ENCODE measurements at places on chromosomes 7 and 10.

DNA sequence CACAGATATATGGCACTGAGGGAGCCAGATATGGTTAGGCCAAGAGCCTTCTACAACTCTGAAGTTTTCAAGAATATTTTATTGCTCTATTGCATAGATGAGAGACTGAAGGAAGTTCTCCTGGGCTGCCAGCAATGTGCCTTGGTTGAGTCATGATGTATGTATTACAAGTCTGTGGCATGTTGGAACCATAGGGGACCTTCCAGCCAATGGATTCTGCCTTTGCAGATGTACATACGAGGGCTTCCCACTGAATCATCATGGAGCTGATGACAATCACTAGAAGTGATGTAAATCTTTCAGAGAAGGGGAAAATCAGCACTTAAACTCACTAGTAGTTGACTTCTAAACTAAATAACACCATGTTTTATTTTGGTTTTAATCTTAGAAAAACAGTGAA, 419.5 kb downstream of the PHTF2 start:
- no peak for DNase-seq

- no peak for DNase-seq
These were observed 5.0 kb upstream of the LUC7L2 start for GRCh38 chr7:139354729-139355128.

DNA sequence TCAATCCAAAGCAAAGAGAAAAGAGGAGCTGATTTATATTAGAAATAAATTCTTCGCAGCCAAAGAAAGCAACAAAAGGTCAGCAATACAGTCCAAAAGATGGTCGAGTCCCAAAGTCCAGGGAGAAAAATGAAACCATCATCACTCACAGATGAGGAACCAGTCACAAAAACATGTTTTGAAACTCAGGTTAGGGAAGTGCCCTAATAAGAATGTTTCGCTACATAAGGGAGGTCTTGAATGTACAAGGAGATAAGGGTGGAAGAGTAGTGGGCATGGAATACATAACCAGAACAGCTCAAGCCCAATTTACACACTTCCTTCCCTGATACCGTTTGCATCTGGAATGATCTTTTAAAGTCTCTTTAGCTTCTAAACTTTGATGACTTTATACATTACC, 53.6 kb downstream of the VPS41 start:
- DNase-seq = no peak

DNA sequence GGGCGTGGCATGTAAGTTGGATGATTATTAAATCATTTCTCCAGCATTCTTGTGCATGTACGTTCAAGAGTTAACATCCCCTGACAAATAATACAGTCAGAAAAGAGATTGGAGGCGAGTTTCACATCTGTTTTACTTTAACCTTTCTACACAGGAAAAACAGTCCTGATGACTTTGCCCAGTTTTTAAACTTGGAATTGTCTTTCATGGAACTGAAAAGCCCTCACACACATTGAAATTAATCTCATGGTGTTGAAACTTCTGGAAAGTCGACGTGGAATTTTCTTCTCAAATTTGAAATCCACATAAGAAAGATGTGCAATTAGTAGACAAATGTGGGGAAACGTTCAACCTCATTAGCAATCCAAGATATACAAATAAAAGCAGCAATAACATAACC, 31.2 kb upstream of the ZNF438 start:
- DNase-seq = no peak

- DNase-seq = no peak
These were observed 34.8 kb downstream of the ZMIZ1 start for GRCh38 chr10:79103585-79103984.

- no peak for DNase-seq
These were observed 7.9 kb downstream of the GPR146 start for GRCh38 chr7:1052031-1052818.

GRCh38 chr10:124469956-124470484, 8.4 kb downstream of the LHPP start:
- no peak for DNase-seq

DNA sequence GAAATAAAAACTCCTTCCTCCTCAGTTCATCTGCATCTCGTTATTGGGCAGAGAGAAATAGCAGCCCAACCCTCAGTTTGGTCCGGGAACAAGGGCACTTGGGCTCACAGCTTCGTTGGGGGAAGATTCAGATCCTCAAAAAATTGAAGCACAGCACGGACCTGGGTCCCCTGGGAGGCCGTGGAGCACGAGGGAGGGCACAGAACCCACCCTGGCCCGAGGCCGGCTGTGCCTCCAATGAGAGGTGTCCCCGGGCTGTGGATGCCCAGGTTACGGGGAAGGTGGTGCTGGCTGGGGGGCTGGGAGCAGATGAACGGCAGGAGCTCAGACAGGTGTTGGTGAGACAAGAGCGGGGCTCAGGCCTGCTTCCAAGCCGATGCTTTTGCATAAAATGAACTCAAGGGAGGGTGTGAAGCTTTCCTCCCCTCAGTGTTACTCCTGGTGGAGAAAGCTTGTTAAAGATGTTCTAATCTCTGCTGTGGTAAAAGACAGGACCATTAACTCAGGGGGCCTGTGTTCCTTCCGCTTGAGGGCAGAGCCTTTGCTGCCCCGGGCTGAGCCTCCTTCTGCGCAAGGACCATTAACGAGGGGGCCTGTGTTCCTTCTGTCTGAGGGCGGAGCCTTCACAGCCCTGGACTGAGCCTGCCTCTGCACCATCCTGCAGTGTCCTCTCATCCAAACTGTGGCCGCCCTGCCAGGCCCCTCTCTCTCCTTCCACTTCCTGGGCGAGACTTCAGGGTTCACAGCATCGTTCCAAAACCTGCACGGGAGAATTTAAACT, 302.2 kb downstream of the ADARB2 start:
- no peak for DNase-seq

- DNase-seq = no peak
These were observed 171.8 kb downstream of the BMPER start for GRCh38 chr7:34077168-34077567.

GRCh38 chr7:107630342-107630741, 30.3 kb upstream of the SLC26A4 start:
- DNase-seq = no peak

DNA sequence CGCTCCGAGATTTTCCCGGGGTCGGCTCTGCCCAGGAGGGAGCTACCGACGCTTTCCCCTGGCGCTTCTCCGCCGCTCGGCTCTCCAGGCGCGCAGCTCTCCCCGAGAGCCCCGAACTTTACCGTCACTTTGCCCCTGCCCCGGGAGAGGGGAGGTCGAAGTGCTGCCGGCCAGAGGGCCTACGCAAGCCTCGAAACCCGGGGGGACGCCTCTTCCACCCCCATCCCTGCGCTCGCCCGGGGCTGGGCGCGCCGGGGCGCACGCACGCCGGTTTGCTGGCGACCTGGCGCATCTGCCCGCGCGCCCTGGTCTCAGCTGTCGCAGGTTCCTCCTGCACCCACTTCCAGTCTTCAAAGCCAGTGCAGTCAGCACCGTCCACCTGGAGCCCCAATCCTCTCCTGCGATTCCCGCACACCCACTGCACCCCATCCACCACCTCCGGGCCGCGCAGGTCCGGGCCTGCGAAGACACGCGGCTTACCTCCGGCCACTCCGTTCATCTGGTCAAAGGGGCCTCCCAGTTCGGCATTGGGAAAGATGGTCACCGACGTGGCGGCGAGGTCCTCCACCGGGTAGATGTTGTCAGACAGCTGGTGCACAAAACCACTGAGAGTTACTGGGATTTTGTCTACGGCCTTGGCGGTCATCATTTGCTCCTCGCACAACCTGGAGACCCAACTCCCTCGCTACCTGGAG, 638 bp downstream of the EGR2 start:
- peak; percentile 3 for DNase-seq

- DNase-seq = no peak
These were observed 229.0 kb upstream of the STK17A start for GRCh38 chr7:43353902-43354301.

GRCh38 chr10:103069453-103070331, 123.4 kb downstream of the NT5C2 start:
- peak; percentile 75 for DNase-seq

- DNase-seq = no peak
These were observed 171.4 kb upstream of the NUPR2 start for GRCh38 chr7:56287429-56288138.

GRCh38 chr7:98922392-98923187, 44.3 kb downstream of the TRRAP start:
- no peak for DNase-seq

GRCh38 chr7:158204453-158204852, 383.2 kb downstream of the PTPRN2 start:
- DNase-seq = no peak

GRCh38 chr7:3461923-3462322, 160.9 kb downstream of the SDK1 start:
- peak; percentile 66 for DNase-seq

GRCh38 chr10:1488970-1489548, 248.3 kb downstream of the ADARB2 start:
- DNase-seq = no peak

DNA sequence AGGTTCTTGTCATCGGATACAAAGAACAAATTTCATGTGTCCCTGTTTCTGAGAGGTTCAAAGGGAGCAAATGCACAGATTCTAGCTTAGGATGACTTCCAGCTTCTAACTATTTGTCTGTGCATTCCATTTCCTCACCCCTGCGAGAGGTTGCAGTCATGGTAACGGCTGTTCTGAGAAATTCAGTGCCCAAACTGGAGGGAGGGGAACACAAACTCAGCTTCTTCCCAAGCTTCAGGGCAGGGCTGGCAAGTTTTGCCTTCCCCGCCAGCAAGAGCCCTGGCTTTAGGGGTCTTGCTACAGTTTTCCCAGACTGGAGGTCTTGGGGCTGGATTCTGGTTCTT, 11.1 kb downstream of the FAS start:
- DNase-seq = no peak

- no peak for DNase-seq
These were observed 18.5 kb downstream of the VSTM2A start for GRCh38 chr7:54560723-54561122.

DNA sequence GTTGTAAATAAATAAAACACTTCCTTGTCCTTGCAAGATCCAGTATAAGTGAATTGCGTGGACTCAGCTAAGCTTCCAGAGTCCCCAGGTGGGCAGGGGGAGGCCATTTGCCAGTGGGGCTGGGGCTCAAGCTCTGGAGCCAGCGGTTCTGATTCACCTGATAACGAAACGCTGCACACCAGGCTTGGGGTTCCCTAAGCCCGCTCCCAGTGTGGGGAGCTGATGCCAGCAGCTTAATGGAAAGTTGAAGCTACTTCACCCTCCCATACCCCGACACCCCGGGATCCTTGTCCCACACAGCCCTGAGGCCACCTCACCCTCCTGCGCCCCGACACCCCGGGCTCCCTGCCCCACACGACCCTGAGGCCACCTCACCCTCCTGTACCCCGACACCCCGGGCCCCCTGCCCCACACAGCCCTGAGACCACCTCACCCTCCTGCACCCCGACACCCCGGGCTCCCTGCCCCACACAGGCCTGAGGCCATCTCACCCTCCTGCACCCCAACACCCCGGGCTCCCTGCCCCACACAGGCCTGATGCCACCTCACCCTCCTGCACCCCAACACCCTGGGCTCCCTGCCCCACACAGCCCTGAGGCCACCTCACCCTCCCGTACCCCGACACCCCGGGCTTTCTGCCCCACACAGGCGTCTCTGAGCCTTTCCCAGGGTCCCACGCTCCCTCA, 30.8 kb downstream of the FKBP6 start:
- no peak for DNase-seq

- no peak for DNase-seq
These were observed 54.9 kb downstream of the DOCK1 start for GRCh38 chr10:126959906-126960685.

- DNase-seq = no peak
These were observed 261.4 kb upstream of the ZWINT start for GRCh38 chr10:56622335-56622973.

GRCh38 chr7:73354821-73355220, 26.9 kb downstream of the FKBP6 start:
- DNase-seq = no peak

- DNase-seq = no peak
These were observed 110.5 kb downstream of the ITGA8 start for GRCh38 chr10:15609246-15609645.

DNA sequence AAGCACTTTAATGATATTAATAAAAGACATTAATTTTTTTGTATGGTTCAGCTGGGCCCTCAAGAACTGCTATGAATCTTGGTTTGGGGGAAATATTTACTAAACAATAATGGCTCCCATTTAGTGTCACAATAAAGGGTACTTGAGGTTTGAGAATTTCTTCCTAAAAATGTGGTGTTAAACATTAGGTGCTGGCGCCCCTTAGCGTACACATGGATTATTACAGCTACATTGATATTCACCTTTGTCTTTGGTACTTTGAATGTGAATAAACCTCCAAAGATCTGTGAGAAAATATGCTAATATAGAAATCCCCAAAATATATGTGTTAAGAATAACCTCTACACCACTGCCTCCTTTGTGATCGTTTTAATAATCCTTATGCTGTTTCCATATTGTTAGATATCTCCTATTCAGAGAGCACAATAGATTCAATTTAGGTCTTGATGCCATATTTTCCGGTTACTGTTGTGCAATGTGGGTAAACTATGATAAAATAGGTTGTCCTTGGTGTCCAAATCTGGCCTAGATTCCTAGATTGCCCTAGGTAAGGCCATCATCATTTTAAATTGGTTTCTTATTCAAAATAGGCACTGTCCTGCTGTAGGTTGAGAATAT, 161.8 kb upstream of the CACNA2D1 start:
- no peak for DNase-seq

GRCh38 chr7:3043544-3044371, at the start of gene CARD11:
Gene CARD11, minus strand, starts transcription at chr7:3043867. Its CDS starts 85,361 bp downstream, at chr7:2958506.
- peak; percentile 57 for DNase-seq

GRCh38 chr10:33257439-33258080, 76.9 kb downstream of the NRP1 start:
- no peak for DNase-seq

DNA sequence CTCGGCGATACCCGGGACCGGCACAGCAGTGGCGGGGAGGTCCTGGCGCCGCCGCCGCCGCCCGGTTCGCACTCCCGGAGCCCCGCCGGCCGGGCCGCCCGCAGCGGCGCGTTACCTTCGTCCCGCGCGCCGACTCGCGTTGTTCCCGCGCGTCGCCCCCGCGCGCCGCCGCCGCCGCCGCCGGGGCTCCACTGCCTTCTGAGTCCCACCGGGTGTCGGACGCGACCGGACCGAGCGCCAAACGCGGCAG, at the start of gene EZH2:
Gene EZH2 (minus strand): TSS at position 243 of the 250 bp plus-strand sequence. CDS start 36,993 bp downstream, outside the sequence.
- DNase-seq = no peak

DNA sequence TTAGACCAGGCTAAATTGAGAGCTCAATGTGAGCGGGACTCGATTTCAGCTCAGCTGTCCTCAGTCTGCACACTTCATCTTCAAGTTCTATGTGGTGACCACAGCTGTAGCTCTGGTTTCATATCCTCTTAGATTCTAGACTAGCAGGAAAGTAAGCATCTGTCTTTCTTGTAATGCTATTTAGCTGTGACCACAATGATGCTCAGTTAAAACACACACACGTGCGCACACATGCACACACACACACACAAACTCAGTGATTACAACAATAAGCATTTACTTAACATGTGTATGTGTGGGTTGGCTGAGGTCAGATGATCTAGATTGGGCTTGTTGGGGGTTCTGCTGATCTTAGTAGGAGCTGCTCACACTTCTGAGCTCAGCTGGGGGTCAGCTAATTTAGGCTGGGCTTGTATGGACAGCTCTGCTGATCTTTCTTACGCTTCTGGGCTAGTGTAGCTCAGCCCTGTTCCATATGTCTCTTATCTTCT, 82.5 kb downstream of the ZNF365 start:
- no peak for DNase-seq

GRCh38 chr7:6227294-6227846, 45.1 kb downstream of the CYTH3 start:
- DNase-seq = no peak
